ENCODE measurements at places on chromosomes 12 and 14.
A peak's percentile ranks its signal among the peaks of the same experiment; 100 is the strongest.

- no peak for DNase-seq
Observed at GRCh38 chr12:95623554-95624170, 72.4 kb upstream of the USP44 start.

DNA sequence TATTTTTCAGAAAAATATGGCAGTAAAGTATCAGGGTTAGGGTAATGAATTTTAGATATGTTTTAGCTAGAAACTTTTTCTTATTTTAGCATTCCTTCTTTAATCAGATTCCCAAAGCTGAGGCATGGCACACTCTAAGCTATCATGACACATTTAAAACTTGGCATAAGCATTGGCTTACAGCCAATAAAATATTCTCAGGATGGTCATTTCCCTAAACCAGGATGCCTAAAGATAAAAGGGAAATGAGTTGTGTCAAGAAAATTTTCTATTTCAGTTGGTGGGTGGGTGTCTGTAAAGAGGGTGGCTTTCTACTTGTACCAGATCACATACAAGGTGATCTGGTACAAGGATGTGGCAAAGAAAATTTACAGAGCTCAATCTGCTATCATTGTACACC, 47.8 kb downstream of the PEBP1 start:
- no peak for DNase-seq

DNA sequence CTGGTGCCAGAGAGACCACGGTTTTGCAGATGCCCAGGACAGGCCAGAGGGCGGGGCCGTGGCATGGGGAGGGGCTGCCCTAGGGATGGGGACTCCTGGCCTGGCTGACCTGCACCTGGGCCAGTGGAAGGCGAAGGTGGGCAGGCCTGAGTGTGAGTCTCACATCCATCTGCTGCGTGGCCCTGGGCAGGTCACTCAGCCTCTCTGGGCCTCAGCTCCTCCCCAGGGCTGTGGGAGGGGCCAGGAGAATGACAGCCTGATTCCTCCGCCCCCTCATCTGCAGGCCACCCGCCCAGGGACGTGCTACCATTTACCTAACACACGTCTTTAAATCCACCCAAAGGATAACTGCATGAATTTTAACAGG, 90.9 kb downstream of the GALNT9 start:
- DNase-seq = no peak

DNA sequence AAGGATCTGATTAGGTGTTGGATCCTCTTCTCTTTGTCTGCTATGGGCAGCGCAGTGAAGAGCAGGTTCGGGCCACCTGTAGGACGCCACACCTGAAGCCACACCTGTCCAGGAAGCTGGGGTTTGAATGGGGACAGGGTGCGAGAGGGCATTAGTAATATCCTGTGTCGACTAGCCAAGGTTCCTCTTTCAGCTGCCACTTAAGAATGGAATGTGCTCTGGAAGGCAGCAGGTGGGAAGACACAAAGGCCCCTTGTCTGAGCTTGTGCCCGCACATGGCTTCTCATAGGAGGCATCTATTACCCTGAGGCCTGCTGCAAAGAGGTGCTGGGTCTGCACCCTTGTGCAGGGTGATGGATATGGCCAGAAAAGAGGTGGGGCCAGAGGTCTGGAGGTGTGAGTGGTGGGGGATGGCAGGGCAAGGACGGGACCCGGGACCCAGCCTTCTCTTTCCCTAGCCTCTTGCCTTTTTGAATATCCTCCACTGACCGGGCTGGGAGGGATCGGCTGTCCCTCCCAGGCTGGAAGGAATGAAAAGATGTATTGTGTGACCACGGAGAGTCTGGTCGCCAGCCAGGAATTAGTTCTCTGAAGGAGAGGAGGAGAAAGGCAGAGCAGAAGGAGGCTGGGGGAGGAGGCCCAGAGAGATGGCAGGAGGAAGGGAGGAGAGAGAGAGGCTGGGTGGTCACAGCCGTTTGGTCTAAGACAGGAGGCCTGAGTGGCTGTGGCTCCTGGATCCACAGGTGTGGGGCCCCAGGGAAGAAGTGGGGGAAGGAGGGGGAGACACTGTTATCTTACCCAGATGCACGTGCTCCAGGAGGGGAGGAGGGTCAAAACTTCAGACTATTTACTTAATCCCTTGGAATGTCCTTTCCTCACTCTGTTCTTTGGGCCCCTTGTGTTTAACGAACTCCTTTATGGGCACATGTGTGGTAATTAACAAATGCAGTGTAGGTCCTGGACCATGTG, 101.5 kb downstream of the SMOC1 start:
- no peak for DNase-seq

DNA sequence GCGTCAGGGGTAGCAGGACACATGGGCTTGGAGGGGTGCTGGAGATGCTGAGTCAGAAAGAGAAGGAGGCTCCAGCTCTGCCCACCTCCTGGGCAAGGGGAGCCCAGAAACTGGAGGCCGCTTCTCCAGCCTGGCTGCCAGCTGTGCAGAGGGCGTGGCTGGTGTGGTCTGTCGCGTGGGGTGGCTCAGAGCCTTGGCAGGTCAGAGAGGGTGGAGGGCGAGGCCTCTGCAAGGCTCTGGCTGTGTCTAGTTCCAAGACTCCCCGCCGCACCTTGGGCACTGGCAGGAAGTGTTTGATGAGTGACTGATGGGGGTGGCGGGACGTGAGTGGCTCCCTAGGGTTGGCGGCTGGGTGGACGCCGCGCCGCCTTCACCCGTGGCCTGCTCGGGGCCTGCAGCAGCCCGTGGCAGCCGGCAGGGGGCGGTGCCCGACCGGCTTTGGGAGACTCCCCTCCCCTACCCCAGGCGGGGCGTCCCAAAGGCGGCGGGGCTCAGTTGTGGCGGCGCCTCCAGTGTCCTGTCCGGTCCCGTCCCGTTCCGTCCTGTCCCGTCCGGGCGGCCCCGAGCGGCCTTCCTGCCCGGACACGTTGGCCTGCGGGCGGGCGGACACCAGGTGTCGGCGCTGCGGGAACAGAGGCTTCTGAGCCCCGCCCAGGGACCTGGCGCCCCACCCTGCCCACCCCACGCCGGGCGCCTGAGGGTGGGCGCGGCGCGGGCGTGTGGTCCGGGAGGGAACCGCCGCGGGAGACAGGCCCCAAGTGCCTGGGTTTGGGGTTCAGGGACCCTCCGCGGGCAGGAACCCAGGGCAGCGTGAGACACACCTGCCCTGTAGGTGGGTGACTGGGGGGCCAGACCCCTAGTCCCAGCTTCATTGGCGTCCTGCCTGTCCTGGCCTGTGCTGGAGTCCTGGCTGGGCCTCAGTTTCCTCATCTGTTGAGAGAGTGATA, 39.7 kb downstream of the KRT80 start:
- peak; percentile 48 for DNase-seq

GRCh38 chr12:68334132-68334531, 2.0 kb upstream of the MDM1 start:
- no peak for DNase-seq

- DNase-seq = no peak
Observed at GRCh38 chr12:38664661-38665269, 240.6 kb downstream of the CPNE8 start.

All from activated CD4-positive, alpha-beta T cell treated with anti-CD3 and anti-CD28 coated beads, Interleukin-2, amount 50 U/mL, for 24 hours (primary cell).